H1 (cell line): ENCODE measurements at places on chromosomes 3 and 15.

- H3K4me1 ChIP-seq: peaks cover 10% of the 10 kb centered on the region
- no peaks in the 10 kb centered on the region for H3K36me3 ChIP-seq
- peaks cover 11% of the 10 kb centered on the region; the same call in 1 of the 2 replicates for H3K27me3 ChIP-seq
- no peak overlapping the region for H3K27ac ChIP-seq
Measured at GRCh38 chr3:71062037-71062932, 521.2 kb downstream of the FOXP1 start.

DNA sequence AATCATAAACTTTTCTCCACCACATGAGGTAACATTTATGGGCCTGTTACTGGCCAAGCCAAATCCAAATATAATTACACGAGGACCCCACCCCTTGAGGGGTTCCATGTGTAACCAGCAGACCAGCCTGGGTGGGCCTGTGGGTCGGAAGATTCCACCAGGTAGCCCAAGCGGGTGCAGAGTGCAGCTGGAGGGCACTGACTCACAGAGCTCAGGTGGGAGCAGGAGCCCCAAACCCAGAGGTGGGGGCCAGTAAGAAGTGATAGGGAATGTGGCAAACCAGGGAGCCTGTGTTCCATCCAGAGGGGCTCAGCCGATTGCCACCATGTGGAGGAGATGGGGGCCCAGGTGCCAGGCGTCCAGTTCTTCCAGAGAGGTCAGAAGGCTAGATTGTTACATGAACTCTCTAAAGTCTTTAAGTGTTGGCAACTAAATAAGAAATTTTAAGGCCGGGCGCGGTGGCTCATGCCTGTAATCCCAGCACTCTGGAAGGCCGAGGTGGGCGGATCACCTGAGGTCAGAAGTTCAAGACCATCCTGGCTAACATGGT, 2.6 kb downstream of the GP9 start:
- DNase-seq: no peak
- H3K4me3 ChIP-seq: no peak overlapping the region
- H3K27ac ChIP-seq: no peak overlapping the region
- no peaks in the 10 kb centered on the region for H3K27me3 ChIP-seq
- no peaks in the 10 kb centered on the region for H3K4me1 ChIP-seq

DNA sequence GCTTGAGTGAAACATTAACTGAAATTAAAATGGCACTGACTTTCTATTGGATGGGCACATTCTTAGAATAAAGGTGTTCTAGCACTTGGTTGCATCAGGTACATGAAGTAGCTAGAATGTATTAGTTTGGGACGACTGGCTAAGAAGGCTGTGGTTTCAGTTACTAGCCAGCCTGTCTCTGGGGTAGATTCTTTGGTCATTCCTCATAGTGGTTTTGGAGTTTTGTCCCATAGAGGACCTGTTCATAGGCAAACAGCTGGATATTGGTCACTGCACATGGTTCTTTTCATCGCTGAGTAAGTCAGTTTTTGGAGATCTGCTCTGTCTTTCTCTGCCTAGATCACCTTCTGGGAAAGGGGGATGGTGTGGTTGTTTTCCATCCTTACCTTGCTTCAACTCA, 55.3 kb downstream of the ADAMTSL3 start:
- H3K4me3 ChIP-seq: no peak overlapping the region
- H3K36me3 ChIP-seq: no peaks in the 10 kb centered on the region
- no peaks in the 10 kb centered on the region for H3K27me3 ChIP-seq
- no peak overlapping the region for H3K27ac ChIP-seq
- no peak for DNase-seq
- no peaks in the 10 kb centered on the region for H3K4me1 ChIP-seq

DNA sequence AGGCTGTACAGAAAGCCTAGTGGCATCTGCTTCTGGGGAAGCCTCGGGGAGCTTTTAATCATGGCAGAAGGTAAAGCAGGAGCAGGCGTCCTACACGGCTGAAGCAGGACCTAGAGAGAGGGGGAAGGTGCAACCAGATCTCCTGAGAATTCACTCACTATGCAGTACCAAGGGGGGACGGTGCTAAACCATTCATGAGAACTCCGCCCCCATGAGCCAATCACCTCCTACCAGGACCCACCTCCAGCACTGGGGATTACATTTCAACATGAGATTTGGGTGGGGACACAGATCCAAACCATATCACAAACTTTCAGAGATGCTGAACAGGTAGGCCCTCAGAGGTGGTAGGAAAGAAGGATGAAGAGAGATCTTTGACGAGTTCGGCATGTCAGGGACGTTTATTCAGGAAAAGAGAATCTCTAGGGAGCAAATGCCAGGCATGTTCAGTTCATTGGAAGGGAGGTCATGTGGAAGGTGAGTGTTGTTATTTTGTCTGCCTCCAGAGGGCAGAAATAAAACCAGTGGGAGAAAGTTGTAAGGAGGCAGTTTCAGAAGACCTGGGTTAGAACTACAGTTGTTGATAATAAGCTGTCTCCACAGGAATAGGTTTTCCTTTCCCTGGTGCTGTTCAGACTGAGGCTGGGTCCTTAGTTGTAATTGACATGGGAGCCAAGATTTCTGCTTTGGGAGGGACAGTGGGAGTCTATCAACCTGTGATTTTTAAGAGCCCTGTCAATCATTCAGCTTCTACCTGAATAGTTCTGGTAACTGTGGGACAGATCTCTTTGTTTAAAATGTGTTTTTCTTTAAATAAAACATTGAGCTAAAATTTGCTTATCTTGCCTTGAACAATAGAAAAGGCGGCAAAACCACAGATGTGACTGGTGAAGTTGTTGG, 4.3 kb upstream of the FNDC3B start:
- no peak overlapping the region for H3K4me3 ChIP-seq
- H3K36me3 ChIP-seq: no peaks in the 10 kb centered on the region
- H3K27ac ChIP-seq: no peak overlapping the region

DNA sequence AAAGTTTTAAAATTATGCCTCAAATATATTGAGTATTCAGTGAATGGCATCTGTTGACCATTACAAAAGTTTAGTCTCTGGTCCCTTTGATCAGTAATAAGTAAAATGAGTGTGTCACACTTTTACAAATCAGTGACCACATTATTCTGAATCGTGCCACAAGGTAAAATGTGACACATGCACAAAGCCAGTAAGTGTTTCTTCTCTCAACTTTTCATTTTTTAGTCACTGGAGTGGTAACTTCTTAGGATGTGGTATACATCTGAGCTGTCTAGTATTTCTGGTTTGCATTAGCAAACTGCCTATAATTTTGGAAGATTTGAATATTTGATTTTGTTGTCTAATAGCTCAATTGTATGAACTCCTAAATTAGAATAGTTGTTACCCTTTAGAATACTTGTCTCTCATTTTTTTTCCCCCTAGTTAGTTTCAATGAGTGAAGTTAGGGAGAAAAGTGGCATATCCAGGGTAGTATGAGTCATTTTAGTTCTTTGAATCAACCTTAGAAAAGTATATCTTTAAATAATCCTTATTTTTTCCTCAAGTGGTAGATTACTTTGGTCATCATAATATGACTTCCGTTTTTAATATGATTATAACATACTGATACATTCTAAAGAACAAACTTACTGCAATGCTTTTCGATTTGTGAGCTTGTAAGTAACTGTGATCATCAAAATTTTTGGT, 18.1 kb downstream of the DNAJC13 start:
- no peak for DNase-seq
- no peak overlapping the region for H3K27ac ChIP-seq
- peaks cover 3% of the 10 kb centered on the region; the same call in 1 of the 2 replicates for H3K36me3 ChIP-seq
- no peak overlapping the region for H3K4me3 ChIP-seq
- H3K27me3 ChIP-seq: no peaks in the 10 kb centered on the region
- H3K4me1 ChIP-seq: no peaks in the 10 kb centered on the region
